ENCODE measurements at places on chromosomes 11 and 22. TPM values are rescaled to one million over a fixed set of nuclear protein-coding genes. Genes with fewer than 3 reads are reported as not detected.

Gene OR6T1
- not detected for polyA plus RNA-seq

Gene SLC16A8
- polyA plus RNA-seq, result 1.8 TPM

Gene TMPRSS4
- 0.96 TPM for polyA plus RNA-seq

- DNase-seq, result no peak
These were observed 78.1 kb upstream of the PRR5 start for GRCh38 chr22:44623771-44624510.

GRCh38 chr22:20488946-20489345 lies 6.6 kb downstream of the KLHL22 start:
- no peak for DNase-seq

DNA sequence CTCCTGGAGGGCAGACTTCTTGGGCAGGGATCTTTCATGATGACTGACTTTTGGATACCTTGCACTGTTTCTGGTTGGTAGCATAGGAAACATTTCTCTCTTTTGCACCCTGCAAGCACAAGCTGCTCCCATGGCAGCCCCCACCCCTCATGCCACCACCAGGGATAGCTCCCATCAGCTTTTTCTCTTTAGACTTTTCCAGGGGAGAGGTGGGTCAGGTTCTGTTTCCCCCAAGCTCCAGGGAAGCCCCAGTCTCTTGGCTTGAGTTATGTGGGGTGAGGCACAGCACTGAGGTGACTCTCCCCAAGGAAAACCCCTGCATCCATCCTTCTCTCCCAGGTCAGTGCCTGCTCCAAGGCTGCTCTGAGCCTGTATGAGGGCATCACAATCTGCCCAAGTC lies 22.5 kb downstream of the LRRC32 start:
- no peak for DNase-seq

DNA sequence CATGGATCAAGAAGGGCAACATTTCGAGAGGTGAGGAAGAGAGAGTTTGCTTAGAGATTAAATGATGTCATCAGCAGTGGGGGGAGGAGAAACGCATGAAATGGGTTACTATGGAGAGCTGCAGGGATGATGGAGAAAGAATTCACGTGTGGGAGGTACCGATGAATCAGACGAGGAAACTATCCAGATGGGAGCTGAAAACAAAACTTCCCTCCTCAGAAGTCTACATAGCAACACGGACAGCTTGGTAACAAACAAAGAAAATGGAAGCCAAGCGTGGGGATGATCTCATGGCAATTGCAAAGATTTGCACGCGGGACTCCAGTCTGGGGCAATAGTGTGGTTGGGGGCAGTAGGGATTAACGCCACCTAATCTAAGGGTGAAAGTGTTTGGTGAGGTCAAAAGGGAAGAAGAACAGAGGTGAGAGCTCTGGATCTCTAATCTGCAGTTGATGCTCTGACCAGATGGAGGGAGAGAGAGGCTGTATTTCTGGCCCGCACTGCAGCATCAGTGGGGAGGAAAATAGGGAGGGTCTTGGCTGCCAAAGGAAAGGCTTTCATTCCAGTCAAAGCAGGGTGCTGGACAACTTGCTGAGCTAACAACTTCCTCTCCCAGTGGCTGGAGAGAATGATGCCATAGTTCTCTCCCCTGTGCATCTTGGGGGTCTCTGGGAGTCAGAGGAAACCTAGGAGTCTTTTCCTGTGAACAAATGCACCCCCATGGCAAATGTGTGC lies 43.4 kb upstream of the CSNK2A3 start:
- DNase-seq, result peak; percentile 77

- no peak for DNase-seq
These were observed 39.5 kb upstream of the CUL5 start for GRCh38 chr11:107969219-107969618.

- DNase-seq, result no peak
These were observed 12.2 kb downstream of the FBXO7 start for GRCh38 chr22:32486656-32487390.

DNA sequence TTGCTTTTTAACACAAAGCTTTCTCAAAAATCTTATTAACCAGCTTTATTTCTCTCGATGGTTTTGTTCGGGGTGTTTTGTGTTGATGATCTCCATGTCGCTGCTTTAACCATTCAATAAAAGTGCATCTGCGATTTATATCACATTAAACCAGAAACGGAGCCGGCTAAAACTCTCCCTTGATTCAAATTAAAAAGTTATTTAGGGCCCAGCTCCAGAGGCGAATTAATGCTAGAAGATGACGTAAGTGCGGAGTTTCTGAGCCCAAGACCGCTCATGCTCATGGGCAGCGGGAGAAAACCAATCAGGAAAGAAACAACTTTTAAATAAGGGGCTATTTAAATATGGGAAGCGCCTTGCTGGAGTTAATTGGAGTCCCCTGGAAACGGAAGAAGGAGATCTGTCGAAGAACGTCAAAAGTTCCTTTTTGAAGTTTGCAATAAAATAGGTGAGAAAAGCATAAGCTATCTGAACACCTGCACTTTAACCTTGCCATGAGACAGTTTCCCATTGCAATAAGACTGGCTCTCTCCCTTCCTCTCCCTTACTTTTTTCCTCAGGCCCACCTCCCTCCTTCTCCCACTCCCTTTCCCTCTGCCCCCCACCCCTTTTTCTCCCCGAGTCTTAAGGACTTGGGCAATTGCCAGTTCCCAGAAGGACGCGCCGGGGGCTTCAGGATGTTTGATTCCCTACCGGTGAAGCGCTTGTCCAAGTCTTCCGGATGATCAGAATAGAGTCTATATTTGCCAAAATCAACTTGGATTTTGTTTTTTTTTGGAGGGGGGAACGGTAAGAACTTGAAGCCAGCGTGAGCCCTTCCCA lies 1.9 kb upstream of the DBX1 start:
- no peak for DNase-seq

DNA sequence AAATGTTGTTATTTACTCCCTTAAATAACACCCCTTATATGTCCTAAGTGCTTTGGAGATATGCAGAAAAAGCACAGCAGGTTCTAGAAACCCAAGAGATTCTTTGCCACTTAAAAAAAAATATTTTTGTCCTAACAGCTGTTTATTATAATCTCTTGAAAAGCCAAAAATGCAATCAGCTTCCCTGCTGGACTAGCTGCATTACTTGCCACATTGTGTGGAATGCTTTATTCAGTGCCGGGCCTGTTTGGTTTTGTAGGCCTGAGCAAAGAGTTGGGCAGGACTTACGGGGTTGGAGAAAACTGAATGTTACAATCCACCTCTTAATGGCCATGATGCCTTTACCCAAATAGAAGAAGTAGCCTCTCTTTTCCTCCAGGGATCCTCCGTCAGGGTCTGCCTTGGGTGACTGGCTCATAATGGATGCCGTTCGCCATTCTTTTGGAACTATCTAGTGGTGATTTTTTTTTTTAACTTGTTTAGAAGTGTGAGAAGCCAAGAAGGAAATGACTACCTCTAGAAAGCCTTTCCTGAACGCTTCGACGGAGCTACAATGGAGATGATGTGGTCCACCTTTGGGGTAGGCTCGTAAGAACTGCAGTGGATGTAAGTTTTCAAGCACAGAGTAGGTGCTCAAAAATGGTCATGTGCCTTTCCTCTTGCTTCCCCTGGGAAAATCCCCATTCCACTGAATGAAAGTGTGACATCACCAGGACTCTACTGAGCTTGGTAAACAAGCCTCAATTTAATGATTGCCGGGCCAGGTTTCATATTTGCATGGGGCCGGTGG lies 241.3 kb upstream of the NCAM1 start:
- DNase-seq, result no peak

GRCh38 chr22:18068381-18068988 lies 9.3 kb upstream of the PEX26 start:
- DNase-seq, result no peak

DNA sequence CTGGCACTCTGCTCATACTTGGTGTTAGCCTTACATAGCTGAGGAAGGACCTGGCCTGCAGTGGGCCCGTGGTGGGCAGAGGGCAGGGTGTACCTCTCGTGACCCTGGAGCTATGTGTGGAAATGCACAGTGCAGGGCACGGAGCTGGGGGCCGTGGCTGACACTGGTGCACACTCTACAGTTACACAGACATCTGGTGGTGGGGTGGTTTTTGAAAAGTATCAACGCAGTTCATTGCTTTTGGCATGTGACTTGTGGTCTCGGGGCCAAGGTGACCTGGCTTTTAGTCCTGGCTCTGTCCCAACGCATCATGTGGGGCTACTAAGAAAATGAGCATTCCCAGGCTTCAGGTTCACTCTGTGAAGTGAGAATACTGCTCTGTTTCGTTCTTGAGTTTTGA lies 553.6 kb downstream of the NTM start:
- DNase-seq, result no peak

Measured in muscle of back (tissue), 13 donors.